ENCODE measurements at places on chromosomes 4 and X.

GRCh38 chr4:126071346-126072333 lies 756.9 kb downstream of the FAT4 start:
- DNase-seq, result peak; percentile 57

GRCh38 chr4:58191109-58191508 lies 1080.9 kb upstream of the IGFBP7 start:
- no peak for DNase-seq

DNA sequence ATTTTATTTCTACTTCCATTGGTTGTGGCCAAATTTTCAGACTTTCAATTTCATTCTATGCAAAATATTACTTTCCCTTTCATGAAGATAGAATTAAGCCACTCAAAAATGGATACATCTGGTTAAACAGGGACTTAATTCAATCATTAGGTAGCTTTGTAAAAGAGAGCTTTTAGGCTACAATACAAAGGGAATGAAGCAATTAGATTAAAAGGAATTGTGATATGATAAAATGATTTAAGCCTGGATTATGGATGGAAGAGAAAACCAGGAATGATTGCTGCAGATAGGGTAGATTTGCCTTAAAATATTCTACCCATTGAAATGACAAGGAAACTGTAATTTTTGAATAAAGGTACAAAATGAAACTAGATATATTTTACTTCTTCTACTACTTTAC lies 134.6 kb upstream of the PDHA2 start:
- DNase-seq, result no peak

- peak; percentile 33 for DNase-seq
Measured at GRCh38 chr4:67565284-67565683, 6.8 kb downstream of the STAP1 start.

DNA sequence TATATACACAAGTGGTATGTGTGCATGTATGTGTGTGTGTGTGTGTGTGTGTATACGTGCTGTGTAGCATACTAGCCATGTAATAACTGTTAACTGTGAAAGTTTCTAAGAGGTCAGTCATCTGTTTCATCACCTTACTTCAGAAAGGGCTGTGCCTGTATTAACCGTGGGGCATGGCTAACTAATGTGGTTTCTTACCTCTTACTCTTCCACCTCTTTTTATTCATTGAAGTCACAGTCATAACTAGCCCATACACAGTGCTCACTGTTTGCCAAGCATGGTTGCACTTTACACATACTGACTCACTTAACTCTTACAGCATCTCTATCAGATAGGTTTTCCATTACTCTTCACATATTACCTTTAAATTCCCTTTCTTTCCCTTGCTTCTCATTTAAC lies 23.7 kb upstream of the LRAT start:
- no peak for DNase-seq

DNA sequence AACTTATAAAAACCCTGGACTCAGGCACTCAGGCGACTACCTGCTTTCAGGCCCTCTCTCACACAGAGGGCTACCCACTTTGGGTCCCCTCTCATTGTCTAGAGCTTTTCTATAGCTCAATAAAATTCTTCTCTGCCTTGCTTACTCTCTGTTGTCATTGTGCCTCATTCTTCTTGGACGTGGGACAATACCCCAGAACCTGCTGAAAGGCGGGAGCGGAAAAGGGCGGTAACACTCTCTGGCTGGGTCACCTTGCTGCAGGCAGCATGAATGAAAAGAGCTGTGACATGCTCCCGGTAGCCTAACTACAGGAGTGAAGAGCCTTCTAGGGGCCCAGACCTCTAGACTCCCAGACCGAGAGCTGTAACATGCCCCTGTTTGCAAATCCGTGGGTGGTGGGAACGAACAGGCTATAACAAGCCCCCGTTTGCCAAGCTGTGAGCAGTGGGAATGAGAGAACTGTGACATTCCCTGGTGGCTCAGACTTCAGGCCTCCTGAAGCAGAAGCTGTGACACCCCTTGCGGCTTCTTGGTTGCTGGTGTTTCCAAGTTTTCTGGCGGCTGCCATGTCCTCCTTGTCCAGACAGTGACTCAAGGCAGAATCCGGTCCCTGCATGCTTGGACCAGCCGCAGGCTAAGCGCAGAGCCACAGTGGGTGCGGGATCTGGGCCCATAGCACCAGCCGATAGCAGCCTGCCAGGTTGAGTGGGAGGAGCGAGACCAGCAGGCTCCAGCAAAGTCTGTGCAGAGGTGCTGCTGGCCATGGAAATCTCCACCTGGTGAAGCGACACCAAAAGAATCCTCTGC lies 684.6 kb downstream of the ARAP2 start:
- no peak for DNase-seq

- no peak for DNase-seq
Measured at GRCh38 chr4:174826660-174827059, 2.4 kb downstream of the GLRA3 start.

DNA sequence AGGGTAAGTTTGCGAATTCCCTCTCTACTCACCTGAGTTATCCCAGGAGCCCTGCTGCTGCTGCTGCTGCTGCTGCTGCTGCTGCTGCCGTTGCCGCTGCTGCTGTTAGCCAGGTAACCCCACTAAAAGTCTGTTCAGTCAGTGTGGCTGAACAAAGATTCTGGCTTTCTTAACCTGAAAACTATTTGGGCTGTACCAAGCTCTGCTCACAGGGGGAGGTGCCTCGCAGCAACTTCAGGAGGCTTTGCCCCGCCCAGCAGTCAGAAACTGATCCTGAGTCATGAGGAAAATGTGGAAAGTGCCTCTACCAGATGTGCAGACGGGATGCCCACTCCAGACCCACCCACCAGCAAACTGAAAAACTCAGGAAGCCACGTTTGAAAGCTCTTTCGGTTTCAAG lies at the start of gene CAPN6:
Gene CAPN6 (minus strand): TSS at position 145 of the 400 bp plus-strand sequence. CDS start 6,547 bp downstream, outside the sequence.
- DNase-seq, result peak; percentile 40

DNA sequence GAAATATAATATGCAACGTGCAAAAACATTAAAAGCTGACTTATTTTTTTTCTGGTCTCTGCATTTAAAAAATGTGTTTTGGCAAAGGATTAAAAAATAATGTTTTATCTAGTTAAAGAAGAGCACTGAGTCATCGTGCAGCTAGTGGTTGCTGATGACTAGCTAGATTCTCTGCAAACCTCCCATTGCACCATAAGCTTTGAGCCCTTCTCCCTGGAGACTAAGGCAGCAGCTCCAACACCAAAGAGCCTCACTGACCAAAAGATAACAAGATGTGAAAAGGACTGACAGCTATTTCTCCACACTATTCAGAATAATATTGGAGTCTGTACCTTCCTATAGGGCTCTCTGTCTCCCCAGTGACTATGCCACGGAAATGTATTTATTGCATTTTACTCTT lies 424.3 kb downstream of the SLITRK2 start:
- no peak for DNase-seq

- DNase-seq, result no peak
Measured at GRCh38 chrX:11109968-11110367, 1.2 kb upstream of the HCCS start.

GRCh38 chr4:107757864-107758476 lies 37.9 kb upstream of the PAPSS1 start:
- peak; percentile 45 for DNase-seq

DNA sequence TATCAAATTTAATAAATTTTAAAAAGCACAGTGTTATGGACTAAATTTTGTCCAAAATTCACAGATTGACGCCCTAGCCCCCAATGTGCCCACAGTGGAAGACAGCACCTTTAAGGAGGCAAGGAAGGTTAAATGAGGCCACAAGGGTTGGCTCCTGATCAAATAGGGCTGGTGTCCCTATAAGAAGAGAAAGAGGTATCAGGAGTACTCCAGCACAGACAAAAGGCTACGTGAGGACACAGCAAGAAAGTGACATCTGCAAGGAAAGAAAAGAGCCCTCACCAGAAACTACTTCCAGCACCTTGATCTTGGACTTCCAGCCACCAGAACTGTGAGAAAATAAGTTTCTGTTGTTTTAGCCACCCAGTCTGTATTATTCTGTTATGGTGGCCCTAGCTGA lies 48.8 kb downstream of the FAM13A start:
- no peak for DNase-seq

DNA sequence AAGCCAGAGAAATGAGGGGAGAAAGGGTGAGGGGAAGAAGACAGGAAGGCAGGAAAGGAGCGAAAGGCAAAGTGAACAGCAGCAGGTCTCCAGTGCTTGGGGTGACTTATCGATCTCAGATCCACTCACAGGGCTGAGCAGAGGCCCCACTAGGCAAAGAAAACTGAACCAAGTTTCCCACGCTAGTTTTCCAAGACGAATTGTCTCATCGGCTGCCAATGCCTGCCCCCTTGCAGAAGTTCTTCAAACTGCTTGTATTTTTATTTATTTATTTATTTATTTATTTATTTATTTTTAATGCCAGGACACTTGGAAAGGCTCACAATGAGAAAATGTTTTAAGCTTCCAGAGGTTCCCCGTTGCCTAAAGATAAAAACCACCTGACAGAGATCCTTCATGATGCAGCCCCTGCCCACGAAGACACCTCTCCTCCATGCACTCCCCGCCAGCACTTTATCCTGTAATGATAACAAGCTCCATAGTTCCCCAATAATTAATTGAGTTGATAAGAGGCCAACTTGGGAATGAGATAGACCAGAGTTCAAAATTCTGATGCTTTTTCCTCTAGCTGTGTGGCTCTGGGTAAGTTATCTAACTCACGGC lies 43.2 kb downstream of the QDPR start:
- DNase-seq, result peak; percentile 72

GRCh38 chr4:185307136-185307950 lies 88.4 kb downstream of the LRP2BP start:
- no peak for DNase-seq

DNA sequence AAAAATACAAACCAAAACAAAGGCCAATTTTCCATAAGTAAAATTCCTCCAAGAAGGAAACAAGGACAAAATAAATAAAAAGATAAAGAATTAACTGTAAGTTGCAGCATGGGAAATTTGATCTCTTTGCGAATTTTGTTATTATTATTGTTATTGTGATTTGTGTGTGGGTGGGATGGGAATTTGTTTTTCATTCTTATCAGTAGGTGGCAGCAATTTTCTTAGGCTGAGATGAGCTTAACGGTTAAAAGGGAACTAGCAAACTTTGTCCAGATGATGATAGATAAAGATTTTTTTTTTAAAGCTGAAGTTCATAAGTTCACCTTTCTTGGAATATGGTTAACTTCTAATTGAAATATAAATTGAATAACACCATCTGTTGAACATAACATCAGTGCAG lies 83.2 kb upstream of the IL1RAPL2 start:
- DNase-seq, result no peak

DNA sequence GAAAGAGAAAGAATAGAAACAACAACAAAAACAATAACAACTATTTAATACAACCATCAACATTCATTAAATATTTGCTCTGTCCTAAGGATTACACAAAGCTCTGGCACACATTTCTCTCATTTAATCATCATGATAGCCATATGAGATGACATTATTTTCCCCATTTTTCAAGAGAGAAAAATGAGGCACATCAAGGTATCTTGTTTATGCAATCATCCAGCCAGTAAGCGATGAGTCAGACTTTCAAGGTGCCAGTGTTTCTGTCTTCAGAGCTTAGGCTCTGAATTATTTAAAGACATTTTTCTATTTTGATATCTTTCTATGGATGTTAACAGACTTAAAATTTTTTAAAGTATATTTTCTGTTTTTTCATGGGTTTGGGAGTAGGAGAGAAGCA lies 541.8 kb upstream of the SMIM31 start:
- DNase-seq, result no peak

- no peak for DNase-seq
Measured at GRCh38 chr4:9899306-9900055, 118.0 kb downstream of the DRD5 start.

GRCh38 chrX:74550295-74550802 lies 64.1 kb downstream of the RLIM start:
- peak; percentile 64 for DNase-seq

- no peak for DNase-seq
Measured at GRCh38 chr4:6354119-6354518, 84.5 kb downstream of the WFS1 start.

GRCh38 chrX:130555341-130555740 lies 153.6 kb downstream of the RBMX2 start:
- peak; percentile 38 for DNase-seq

DNA sequence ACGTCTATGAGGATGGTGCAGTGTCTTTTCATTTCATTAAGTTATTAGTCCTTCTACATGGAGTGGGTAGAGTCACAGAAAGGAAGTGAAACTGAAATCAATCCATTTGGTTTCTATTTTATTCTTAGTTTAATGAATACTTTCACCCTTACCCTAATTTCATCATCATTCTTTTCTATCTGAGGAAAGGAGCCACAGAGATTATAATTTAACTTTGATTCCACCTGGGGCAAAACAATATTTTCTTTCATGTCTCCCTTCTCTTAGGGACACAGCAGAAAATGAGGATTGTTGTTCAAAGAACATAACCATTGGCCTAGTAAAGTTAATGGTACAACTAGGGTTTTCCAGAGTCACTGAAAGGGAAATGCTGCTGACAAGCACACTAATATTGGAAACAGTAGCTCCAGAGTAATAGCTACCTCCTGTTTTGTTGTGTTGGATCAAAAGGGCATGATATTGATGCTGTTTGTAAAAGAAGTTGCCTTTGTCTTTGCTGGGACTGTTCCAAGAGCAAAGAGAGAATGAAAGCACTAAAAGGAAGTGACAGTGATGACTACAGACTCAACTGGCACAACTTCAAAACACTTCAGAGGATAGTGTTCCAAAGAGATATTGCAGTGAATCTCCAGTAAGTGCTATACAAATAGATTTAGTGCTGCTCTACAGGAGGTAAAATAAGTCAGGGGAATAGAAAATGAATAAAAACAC lies 247.1 kb upstream of the PITX2 start:
- DNase-seq, result no peak

GRCh38 chr4:8917321-8917811 lies 45.7 kb upstream of the HMX1 start:
- peak; percentile 6 for DNase-seq

GRCh38 chrX:102154218-102154860 lies 1.4 kb downstream of the BEX5 start:
- DNase-seq, result no peak

GRCh38 chrX:42720209-42720608 lies 57.8 kb downstream of the PPP1R2C start:
- DNase-seq, result no peak

DNA sequence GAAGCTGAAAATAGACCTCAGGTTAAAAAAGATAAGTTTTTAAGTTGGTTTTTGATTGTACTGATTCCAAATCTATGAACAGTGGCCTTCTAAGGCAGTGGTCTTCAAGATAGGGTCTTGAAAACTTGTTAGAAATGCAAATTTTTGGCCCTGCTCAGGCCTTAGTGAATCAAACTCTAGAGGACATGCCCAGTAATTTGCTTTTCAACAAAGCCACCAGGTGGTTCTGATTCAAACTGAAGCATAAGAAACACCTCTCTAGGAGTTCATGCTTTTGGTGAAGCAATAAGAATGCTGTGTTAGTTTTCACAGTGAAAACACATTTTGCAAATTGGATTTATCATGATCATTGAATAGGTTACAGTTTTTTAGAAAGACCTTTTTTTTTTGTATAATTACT lies 1849.4 kb upstream of the AGA start:
- no peak for DNase-seq

DNA sequence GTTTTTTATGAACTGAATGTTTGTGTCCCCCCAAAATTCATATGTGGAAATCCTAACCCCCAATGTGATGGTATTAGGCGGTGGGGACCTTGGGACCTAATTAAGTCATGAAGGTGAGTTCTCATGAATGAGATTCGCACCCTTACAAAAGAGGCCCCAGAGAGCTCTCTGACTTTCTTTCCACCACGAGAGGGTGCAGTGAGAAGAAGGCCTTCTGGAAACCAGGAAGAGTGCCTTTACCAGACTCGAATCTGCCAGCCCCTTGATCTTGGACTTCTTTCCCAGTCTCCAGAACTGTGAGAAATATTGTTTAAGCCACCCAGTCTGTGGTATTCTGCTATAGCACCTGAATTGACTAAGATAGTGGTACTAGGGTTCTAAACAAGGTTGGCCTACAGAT lies 40.8 kb downstream of the STK26 start:
- no peak for DNase-seq

- DNase-seq, result no peak
Measured at GRCh38 chr4:137626942-137627738, 94.8 kb upstream of the PCDH18 start.

All from AG20443 (cell line).